Trophoblast cell (in vitro differentiated cells and primary cell): ENCODE measurements at places on chromosomes 3 and 15.
A peak's percentile ranks its signal among the peaks of the same experiment; 100 is the strongest.

- no peak for DNase-seq
- no peaks in the 10 kb centered on the region for H3K27me3 ChIP-seq
- peaks cover 2% of the 10 kb centered on the region for H3K4me1 ChIP-seq
- H3K36me3 ChIP-seq = no peaks in the 10 kb centered on the region
- no peak overlapping the region for H3K27ac ChIP-seq
Measured at GRCh38 chr3:80040067-80040466, 272.3 kb upstream of the ROBO1 start.

DNA sequence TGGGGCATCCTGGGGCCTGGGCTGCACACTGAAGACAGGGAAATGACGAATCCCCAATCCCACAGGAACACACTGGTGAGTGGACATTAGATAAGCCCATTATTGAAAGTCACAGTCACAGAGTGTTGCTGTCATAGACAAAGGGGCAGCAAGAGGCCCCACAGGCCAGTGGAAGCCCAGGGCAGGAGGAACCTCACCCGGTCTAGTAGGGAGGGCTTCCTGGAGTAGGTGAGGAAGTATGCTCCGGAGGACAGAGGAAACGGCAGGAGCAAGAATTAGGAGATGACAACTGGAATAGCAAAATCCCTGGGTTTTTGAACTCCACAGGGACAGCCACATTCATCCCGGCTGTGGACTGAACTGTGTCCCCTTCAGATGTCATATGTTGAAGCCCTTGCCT is 101.2 kb downstream of the TPRA1 start:
- no peaks in the 10 kb centered on the region for H3K4me1 ChIP-seq
- H3K4me3 ChIP-seq = no peak overlapping the region
- no peaks in the 10 kb centered on the region for H3K36me3 ChIP-seq
- no peak for DNase-seq

DNA sequence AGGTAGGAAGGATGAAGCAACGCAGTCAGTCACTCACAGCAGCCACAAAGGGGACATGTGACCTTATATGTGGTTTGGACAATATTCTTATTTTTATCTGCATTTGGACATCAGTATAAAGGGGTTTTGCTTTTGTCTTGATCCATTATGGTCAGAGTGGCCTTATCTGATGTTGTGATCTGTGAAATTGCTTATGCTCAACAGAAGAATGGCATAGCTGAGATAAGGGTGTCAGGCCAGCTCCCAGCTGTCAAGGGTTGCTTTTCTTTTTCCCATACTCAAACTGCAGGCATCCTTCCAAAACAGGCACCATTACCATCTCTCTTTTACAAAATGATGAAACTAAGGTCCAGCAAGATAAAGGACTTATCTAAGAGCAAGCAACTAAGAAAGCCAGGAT is 28.1 kb downstream of the DCLK3 start:
- H3K4me3 ChIP-seq = no peak overlapping the region
- H3K27ac ChIP-seq = no peak overlapping the region
- H3K36me3 ChIP-seq = no peaks in the 10 kb centered on the region
- no peak for DNase-seq
- no peaks in the 10 kb centered on the region for H3K27me3 ChIP-seq

DNA sequence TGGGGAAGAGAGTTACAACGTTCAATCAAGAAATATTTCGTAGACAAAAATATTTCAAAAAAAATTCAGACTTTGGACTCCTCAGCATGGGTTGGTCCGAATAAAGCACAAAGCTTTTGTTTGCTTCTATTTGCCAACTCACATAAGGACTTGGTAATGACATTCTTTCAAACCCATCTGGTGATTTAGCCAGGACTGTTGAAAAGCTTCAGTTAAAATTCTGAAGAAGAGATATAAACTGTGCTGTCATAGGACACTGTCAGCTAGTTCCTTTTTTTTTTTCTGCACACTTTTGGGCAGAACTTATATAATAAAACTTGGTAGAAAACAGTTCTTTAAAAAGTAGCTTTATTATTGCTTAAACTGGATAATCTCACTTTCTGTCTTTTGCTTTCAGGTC is 660.8 kb upstream of the SGO1 start:
- H3K27ac ChIP-seq = no peak overlapping the region
- no peak overlapping the region for H3K4me3 ChIP-seq
- H3K4me1 ChIP-seq = no peaks in the 10 kb centered on the region
- H3K27me3 ChIP-seq = no peaks in the 10 kb centered on the region
- no peaks in the 10 kb centered on the region for H3K36me3 ChIP-seq
- DNase-seq = no peak

DNA sequence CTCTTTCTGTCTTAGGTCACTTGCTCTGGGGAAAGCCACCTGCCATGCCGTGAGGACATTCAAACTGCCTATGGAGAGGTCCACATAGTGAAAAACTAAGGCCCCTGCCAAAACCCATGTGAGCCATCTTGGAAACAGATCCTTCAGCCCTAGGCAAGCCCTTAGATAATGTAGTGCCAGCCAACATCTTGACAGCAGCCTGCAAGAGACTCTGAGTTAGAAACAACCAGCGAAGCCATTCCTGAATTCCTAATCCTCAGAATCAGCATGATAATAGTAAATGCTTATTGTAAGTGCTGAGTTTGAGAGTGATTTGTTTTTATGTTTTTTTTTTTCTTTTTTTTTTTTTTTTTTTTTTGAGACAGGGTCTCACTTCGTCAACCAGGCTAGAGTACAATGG is 40.6 kb downstream of the LEO1 start:
- no peaks in the 10 kb centered on the region for H3K4me1 ChIP-seq
- no peaks in the 10 kb centered on the region for H3K27me3 ChIP-seq
- H3K36me3 ChIP-seq = peaks cover 4% of the 10 kb centered on the region
- H3K4me3 ChIP-seq = no peak overlapping the region
- H3K27ac ChIP-seq = no peak overlapping the region

DNA sequence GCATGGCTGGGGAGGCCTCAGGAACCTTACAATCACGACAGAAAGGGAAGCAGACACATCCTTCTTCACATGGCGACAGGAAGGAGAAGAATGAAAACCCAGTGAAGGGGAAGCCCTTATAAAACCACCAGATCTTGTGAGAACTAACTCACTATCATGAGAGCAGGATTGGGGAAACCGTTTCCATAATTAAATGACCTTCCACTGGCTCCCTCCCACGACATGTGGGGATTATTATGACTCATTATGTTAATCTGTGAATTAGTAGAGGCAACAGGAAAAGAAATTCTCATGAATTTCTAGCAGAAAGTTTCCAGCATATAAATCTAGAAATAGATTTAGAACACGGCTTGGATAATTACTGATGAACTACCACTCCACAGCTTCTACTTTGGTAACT is 937.3 kb downstream of the ROBO1 start:
- no peaks in the 10 kb centered on the region for H3K27me3 ChIP-seq

DNA sequence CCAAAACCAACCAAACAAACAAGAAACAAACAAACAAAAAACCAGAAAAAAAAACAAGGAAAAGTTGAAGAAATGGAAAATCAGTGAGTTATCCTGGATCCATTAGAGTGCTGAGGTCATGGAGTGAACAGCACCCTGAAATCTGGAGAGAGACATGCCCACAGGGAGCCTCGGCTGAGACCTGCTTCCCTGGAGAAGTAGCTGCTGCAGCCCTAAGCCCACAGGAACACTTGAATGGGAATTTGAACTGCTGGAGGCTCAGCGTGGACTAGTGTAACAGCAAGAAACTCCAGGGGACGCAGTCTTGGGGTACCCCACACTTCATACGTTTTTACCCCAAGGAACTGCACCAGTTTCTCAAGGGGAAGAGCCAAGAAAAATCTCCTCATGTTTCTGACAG is 144.1 kb upstream of the UBE3A start:
- no peak for DNase-seq
- H3K27ac ChIP-seq = no peak overlapping the region
- H3K4me1 ChIP-seq = no peaks in the 10 kb centered on the region
- H3K27me3 ChIP-seq = no peaks in the 10 kb centered on the region
- H3K4me3 ChIP-seq = no peak overlapping the region

- H3K36me3 ChIP-seq = no peaks in the 10 kb centered on the region
- no peak overlapping the region for H3K27ac ChIP-seq
- DNase-seq = no peak
- H3K4me1 ChIP-seq = no peaks in the 10 kb centered on the region
Measured at GRCh38 chr3:118055381-118055780, 979.3 kb downstream of the IGSF11 start.

GRCh38 chr15:62932436-62932835 is 110.1 kb upstream of the TPM1 start:
- H3K4me3 ChIP-seq = no peak overlapping the region
- peaks cover 8% of the 10 kb centered on the region for H3K4me1 ChIP-seq
- H3K27me3 ChIP-seq = no peaks in the 10 kb centered on the region
- H3K27ac ChIP-seq = no peak overlapping the region
- H3K36me3 ChIP-seq = no peaks in the 10 kb centered on the region

DNA sequence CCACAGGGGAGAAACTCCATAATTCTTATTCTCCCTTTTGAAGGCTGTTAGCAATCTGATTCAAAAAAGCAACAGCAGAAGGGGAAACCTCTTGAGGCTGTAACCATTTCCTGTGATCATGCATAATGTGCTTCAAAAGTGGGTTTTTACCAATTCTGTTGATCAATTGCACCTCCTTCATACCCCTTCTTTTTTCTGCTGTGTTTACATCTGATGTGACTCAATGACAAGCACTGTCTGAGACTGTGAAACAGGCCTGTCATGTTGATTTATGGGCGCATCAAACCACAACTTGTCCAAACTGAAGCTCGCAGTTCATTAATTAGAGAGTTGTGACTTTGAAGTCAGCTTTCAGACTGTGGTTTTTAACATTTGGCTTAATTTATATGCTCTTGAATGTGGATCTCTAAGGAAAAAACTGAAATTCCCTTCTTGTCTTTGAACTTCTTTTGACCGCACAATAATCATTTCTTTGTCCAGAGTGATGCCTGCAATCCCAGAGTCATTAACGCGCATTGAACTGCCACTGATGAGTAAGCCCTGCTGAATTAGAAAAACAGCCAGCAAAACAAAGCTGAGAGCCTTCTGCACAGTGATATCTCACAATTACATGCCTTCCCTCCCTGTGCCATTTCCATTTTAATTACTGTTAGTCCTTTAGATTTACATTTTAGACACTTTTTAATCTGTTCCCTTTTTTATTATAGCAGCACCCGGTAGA is 532.8 kb downstream of the FOXP1 start:
- H3K27ac ChIP-seq = no peak overlapping the region
- no peaks in the 10 kb centered on the region for H3K4me1 ChIP-seq
- no peak for DNase-seq
- H3K27me3 ChIP-seq = no peaks in the 10 kb centered on the region
- no peak overlapping the region for H3K4me3 ChIP-seq

- no peaks in the 10 kb centered on the region for H3K36me3 ChIP-seq
- H3K27me3 ChIP-seq = peaks cover 3% of the 10 kb centered on the region
Measured at GRCh38 chr15:78629716-78630065, 8.9 kb upstream of the CHRNA3 start.

DNA sequence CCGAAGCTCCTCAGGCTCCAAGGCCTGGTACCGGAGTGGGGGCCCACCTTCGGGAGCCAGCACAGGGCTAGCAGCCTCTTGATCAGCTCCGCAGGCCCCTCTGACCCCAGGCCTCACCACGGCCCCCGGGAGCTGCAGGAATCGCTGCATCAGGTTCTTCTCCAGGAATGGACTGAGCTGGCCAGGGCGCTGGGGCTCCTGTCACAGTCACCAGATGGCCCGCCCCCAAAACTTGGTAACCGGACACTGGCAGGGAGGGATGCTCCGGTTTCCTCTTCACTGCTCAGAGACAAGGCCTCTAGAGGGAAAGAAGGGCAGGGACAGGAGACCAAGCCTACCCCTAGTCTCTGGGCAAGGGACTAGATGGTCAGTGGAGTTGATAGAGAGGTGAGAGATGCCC is 9.9 kb downstream of the AP3B2 start:
- H3K27ac ChIP-seq = no peak overlapping the region
- H3K27me3 ChIP-seq = no peaks in the 10 kb centered on the region
- H3K36me3 ChIP-seq = no peaks in the 10 kb centered on the region
- H3K4me3 ChIP-seq = peak overlapping the region; percentile 30
- no peak for DNase-seq

- H3K27me3 ChIP-seq = peaks cover 28% of the 10 kb centered on the region
- H3K4me3 ChIP-seq = no peak overlapping the region
- DNase-seq = no peak
- peaks cover 12% of the 10 kb centered on the region for H3K4me1 ChIP-seq
- H3K36me3 ChIP-seq = no peaks in the 10 kb centered on the region
Measured at GRCh38 chr15:83657549-83657948, 3.6 kb downstream of the ADAMTSL3 start.

GRCh38 chr3:156761007-156761406 is 65.1 kb upstream of the LEKR1 start:
- peaks cover 2% of the 10 kb centered on the region for H3K4me1 ChIP-seq
- H3K27me3 ChIP-seq = no peaks in the 10 kb centered on the region

DNA sequence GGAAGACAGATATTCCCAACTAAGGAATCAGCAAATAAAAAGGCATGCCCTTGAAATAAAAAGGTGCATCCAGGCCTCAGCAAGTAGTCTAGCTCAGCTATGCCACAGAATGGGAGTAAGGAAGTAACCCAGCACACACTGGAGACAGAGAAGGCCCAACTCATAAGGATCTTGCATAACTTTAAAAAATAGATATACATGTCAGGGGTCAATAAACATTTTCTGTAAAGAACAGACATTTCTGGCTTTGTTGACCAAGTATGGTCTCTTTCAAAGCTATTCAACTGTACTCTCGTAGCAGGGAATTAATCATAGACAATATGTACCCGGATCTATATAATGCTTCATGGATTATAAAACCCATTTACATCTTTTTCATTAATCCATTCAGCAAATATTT is 449.3 kb downstream of the TAFA4 start:
- no peaks in the 10 kb centered on the region for H3K27me3 ChIP-seq
- DNase-seq = no peak
- no peaks in the 10 kb centered on the region for H3K4me1 ChIP-seq
- no peak overlapping the region for H3K27ac ChIP-seq
- no peaks in the 10 kb centered on the region for H3K36me3 ChIP-seq
- no peak overlapping the region for H3K4me3 ChIP-seq

GRCh38 chr15:76065245-76065644 is 5.5 kb downstream of the TMEM266 start:
- DNase-seq = no peak
- no peak overlapping the region for H3K4me3 ChIP-seq
- H3K27ac ChIP-seq = no peak overlapping the region
- H3K36me3 ChIP-seq = no peaks in the 10 kb centered on the region
- H3K27me3 ChIP-seq = peaks cover 3% of the 10 kb centered on the region
- no peaks in the 10 kb centered on the region for H3K4me1 ChIP-seq

GRCh38 chr15:52095597-52096262 is 16.8 kb downstream of the BCL2L10 start:
- H3K27ac ChIP-seq = no peak overlapping the region
- H3K27me3 ChIP-seq = no peaks in the 10 kb centered on the region
- no peaks in the 10 kb centered on the region for H3K36me3 ChIP-seq
- no peak overlapping the region for H3K4me3 ChIP-seq
- peak; percentile 93 for DNase-seq

DNA sequence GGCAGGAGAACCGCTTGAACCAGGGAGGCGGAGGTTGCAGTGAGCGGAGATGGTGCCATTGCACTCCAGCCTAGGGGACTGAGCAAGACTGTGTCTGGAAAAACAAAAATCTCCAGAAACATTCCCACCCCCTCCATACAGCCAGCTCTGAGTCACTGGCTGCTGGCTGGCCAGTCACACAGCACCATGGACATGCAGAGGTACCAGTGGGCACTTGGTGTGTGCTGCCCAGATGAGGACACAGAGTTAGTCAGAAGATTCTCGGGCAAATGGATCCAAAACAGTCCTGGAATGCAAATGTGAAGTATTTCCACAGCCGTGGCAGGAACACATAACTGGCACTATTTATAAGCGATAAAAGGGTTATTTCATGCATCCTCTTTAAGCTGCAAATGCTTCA is 44.6 kb downstream of the BDH1 start:
- no peaks in the 10 kb centered on the region for H3K27me3 ChIP-seq
- no peak overlapping the region for H3K4me3 ChIP-seq
- peaks cover 4% of the 10 kb centered on the region for H3K4me1 ChIP-seq
- H3K27ac ChIP-seq = no peak overlapping the region
- DNase-seq = no peak
- H3K36me3 ChIP-seq = no peaks in the 10 kb centered on the region
